ENCODE measurements at places on chromosomes 2 and 18.
A peak's percentile ranks its signal among the peaks of the same experiment; 100 is the strongest.

GRCh38 chr18:76265497-76266235 is 229.4 kb downstream of the ZNF516 start:
- DNase-seq, result no peak

GRCh38 chr2:188452084-188452483 is 160.4 kb downstream of the GULP1 start:
- no peak for DNase-seq

DNA sequence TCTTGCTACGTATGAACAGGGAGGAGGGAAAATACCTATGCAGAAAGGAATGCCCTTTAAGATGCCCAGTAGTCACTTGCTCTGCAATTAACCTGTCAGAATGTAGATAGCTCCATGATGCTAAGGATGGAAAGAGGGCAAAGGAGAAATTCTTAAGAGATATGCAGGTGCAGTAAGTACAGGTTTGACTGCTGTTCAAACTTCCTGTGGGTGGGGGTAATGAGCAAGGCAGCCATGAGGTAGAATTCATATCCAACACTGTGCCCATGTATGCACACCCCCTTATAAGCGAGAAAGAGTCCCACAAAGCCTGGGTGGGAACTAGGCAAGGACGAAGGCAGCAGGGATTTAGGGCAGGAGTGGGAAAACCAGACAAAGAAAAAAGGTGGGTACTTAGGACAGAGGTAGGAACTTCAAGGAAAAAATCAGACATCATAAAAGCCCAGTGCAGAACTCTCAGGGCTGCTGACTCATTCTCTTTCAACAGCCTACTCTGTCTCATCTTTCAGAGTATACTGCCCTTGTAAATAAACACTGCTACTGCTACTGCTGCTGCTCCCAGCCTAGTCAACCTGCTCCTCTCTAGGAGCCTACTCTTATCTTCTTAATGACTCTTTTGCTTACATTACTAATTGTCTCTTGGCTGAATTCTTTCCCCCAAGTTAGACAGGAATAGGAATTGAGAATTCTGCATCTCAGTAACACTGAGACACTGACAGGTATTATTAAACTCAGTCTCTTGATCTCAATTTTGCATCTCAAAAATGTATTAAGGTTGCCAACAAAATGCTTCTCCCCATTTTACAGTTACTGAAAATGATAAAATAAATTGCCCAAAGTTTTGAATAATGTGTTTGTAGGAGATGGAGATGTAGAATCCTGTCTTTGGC is 189.0 kb downstream of the PTH2R start:
- DNase-seq, result no peak

- no peak for DNase-seq
Measured at GRCh38 chr2:150036622-150037021, 449.0 kb upstream of the MMADHC start.

- no peak for DNase-seq
Measured at GRCh38 chr2:108593547-108594098, 59.4 kb downstream of the LIMS1 start.

GRCh38 chr18:73724958-73725357 is 422.7 kb downstream of the FBXO15 start:
- DNase-seq, result no peak

GRCh38 chr2:196520605-196521004 is 118.9 kb upstream of the CCDC150 start:
- peak; percentile 3 for DNase-seq

DNA sequence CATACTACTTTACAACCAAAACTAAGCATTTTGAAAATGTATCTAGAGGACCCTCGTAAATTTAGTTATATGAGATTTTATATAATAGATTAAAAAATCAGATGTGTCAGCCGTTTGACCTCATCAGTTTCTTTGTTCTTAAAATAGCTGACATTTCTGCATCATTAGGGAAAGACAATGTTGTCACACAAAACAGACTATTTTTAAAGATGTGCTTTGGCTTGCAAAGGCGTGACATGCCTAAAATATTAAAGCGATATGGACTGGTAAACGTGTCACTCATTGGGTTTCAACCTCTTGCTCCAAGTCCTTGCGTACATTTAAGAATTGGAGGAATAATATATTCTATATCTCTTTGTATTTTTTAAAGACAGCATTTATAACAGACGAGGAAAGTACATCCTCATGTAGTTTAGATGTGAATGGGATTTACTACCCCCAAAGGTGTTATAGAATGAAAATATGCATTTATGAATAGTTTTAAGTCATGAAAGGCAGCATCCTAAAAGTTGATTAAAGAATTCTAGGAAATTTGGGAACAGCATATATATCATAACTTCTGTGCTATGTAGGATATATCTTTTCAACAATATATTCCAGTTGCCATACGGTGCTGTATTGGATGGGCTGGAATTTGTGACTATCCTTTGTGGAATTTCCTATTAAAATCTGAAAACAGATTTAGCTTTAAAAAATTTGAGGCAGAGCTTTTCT is 3.8 kb downstream of the MYL12A start:
- no peak for DNase-seq

- no peak for DNase-seq
Measured at GRCh38 chr2:3100386-3100785, 277.2 kb downstream of the EIPR1 start.

DNA sequence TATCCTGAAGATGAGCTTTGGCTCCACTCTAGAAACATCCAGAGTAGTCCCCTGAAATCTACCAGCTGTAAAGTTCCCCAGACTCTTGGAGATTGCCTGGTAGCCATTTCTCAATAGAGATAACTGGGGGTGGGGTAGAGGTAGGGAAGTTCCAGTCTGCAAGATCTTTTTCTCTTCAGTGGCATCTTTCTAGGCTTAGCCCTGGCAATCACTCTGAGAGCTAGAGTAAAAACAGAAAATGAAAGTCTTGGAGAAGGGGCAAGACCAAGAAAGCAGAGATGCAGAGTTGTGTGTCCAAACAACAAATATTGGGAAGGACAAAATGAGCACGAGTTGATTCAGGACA is 41.8 kb upstream of the LCLAT1 start:
- DNase-seq, result no peak

GRCh38 chr2:1784087-1784486 is 39.8 kb upstream of the PXDN start:
- no peak for DNase-seq

DNA sequence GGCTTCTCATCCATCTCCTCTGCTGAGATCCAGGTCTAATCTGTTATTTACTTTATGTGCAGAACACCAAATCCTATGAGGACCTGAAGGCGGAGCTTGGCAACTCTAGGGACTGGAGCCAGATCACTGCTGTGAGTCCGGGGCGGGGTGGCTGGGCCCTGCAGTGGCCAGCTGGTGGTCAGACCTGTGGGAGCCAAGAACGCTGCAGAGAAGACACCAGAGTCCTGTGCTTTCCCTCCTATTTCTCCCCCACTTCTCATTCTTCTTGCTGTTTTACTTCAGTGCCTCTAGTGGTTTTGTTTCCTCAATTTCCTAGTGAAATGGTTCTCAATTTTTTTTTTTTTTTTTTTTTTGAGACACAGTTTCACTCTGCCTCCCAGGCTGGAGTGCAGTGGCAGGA is 19.7 kb downstream of the VIL1 start:
- no peak for DNase-seq

- no peak for DNase-seq
Measured at GRCh38 chr18:80022613-80023012, 11.6 kb upstream of the RBFA start.

- no peak for DNase-seq
Measured at GRCh38 chr2:202049092-202049728, 15.6 kb downstream of the FZD7 start.

DNA sequence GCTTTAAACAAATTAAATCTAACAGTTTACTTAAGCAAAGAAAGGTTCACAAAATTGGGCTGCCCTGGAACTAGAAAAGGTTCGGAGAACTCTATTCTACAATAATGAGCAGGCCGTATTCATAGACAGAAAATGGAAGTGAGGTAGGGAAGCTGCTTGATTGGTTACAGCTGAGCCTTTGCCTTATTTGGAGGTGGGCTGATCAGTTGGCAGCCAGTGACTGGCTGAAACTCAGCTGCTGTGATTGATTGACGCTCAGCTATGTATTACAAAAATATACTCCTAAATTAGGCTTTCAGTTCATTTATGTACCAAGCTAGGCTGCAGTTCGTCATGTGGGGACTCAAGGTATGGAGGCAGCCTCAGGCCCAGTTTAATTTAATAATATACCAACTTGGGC is 42.3 kb upstream of the TTR start:
- no peak for DNase-seq

DNA sequence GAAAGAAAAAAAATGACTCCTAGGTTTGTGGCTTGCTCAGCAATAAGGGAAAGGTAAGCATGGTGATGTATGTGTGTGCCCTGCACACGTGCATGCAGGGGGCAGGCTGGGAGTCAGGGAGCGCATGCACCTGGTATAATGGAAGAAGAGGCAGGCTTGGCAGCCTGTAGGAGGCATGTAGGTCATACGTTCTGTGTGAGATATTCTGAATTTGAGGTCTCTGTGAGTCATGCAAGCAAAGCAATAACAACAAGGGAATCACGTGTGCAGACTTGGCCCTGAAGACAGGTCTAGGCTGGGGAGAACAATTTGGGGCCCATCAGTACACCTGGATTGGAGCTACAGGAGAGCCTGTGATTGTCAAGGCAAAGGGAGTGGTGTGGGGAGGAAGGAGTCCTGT is 94.5 kb upstream of the TTC39C start:
- DNase-seq, result no peak

GRCh38 chr2:27715318-27716210 is 51.9 kb downstream of the SLC4A1AP start:
- DNase-seq, result no peak

- DNase-seq, result no peak
Measured at GRCh38 chr18:75065251-75066000, 143.5 kb downstream of the PTGR3 start.

GRCh38 chr2:64847930-64848329 is 141.3 kb upstream of the SLC1A4 start:
- DNase-seq, result no peak

Measured in left renal pelvis (tissue), 4 donors.